ENCODE measurements at places on chromosomes 7 and 10.

- DNase-seq, result no peak
These were observed 126.0 kb upstream of the BTBD16 start for GRCh38 chr10:122145113-122145512.

DNA sequence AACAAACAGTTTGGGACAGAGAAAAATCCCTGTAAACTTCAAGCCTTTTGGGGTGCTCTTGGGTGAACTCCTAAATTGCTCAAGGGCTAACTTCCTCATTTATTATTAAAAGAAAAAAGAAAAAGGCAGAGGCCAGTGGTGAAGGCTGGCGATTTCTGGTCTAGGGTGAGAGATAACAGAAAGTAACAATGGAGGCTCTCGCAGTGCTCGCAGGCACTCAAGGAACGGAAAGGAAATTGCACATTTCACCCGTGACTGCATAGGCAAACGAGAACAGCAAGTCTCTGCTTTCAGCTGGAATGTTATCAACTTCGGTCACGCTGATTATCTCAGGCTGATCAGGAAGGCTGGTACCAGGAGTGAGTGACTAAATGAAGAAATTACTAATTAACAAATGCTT is 70.7 kb downstream of the PRKAG2 start:
- DNase-seq, result no peak

- no peak for DNase-seq
These were observed 12.9 kb downstream of the ATP5MF start for GRCh38 chr7:99453105-99453504.

- DNase-seq, result no peak
These were observed 4.0 kb upstream of the DIP2C start for GRCh38 chr10:693506-693905.

- no peak for DNase-seq
These were observed 13.7 kb upstream of the CUL2 start for GRCh38 chr10:35103882-35104281.

DNA sequence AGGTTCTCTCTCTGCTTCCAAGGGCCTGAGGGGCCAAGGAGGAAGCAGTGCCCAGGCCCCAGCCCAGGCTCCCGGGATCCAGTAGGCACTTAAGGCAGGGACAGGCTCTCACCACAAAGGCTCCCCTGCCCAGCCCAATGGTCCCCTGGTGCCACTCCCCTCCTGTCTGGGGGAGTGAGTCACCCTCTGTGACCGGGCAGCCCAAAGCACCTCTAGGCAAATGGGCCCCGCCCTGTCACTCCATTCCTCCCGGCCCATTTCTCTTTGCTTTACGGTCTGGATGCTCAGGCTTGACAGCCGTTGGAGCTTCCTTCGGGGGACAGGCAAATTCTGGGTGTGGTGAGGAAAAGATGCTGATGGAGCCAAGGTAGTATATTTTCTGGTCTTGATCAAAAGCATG is at the start of gene CALHM3:
CALHM3 (minus strand) TSS at position 106 of the 400 bp plus-strand sequence. CDS start 208 bp downstream, outside the sequence.
- no peak for DNase-seq

DNA sequence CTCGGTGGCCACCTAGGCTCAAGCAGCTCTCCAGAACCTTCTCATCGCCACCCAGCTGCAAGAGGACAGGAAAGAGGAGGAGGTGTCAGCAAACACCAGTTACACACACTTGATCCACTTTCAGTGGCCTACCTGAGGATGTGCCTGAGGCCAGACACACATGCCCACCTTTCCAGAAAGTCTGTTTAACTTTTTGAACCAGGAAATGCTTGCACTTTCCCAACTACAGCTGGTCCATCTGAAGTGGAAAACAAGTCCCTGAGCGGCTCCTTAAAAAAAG is 15.7 kb upstream of the CYREN start:
- no peak for DNase-seq

- no peak for DNase-seq
These were observed 20.3 kb downstream of the CACUL1 start for GRCh38 chr10:118734475-118734874.

GRCh38 chr10:111756217-111757061 is 427.1 kb downstream of the GPAM start:
- DNase-seq, result no peak

Data from NCI-H2171 (cell line).